COLO829 (cell line): ENCODE measurements at places on chromosomes 11 and 22.

DNA sequence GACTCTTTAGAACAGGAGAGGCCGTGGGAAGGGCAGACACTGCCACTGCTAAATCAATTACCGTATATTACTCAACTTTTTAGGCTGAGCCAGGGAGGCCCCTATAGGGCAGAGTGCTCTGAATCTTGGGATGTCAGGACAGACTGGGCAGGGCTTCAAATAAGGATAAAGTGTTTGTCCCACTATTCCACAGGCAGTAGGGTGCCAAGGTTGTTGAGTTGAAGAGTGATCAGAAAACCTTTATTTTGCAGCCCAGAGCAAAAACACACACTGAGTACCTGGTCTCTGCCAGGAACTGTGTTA is 1.6 kb upstream of the B4GAT1 start:
- no peak for DNase-seq

GRCh38 chr22:37816543-37817180 is 6.5 kb upstream of the GALR3 start:
- no peak for DNase-seq

DNA sequence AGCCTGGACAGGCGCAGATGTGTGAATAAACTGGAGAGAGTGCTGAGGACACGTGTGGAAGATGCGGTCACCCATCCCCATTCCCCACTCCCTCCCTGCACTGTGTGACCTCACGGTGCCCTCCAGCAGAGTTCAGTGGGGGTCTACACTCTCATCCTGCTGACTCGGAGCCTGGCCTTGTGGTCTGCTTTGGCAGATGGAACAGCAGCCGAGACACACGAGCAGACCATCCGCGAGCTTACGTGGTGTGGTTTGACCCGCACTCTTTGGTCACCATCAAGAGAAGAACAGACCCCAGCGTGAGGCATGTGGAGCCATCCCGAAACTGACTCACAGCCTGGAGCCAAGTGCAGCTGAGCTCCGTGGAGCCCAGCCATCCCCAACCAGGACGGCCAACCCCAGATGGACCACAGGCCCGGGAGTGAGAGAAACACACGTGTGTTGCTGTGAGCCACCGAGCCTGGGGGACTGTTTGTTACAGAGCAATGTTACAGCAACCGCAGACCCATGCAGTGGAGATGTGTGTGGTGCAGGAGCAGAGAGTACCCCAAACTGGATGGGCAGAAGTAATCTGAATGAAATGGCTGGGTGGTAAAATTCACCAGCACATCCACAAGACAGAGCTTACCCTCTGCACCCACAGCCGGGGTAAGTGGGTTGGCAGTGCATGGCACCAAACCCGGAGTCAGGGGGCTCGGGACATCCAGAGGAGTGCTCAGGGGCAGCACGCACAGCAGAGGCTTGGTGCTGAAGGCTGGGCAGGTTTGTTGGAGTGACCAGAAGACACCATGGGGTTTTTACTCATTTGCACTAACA is 90.7 kb downstream of the RTL6 start:
- DNase-seq, result no peak

DNA sequence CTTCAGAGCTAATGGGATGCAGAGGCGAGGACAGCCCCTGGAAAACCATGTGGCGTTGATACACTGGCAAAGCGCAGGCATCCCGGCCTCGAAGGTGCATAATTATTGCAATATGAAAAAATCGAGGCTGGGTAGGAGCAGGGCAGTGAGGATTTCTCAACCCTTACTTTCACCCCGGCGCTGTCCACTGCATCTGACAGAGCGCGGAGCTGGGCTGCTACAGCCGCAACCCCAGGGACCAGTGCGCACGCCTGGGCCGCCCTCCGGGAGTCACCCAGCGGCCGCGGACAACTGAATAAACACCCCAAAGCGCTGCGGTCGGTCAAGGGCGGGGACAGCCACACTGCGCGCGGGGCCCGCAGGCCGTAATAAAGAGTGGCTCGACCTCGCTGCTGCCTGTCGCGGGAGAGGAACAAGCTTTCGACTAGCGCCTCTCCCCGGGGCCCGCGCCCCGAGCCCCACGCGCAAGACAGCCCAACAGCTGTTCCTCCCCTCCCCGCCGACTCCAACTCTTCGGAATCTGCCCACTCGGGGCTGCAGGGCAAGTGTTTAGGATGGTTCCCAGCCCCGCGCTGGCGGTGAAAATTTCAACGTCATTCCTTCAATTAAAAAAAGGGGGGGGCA is 3.6 kb upstream of the WT1 start:
- DNase-seq, result no peak

- DNase-seq, result no peak
These were observed 1862.4 kb upstream of the RAG2 start for GRCh38 chr11:38460429-38460828.

DNA sequence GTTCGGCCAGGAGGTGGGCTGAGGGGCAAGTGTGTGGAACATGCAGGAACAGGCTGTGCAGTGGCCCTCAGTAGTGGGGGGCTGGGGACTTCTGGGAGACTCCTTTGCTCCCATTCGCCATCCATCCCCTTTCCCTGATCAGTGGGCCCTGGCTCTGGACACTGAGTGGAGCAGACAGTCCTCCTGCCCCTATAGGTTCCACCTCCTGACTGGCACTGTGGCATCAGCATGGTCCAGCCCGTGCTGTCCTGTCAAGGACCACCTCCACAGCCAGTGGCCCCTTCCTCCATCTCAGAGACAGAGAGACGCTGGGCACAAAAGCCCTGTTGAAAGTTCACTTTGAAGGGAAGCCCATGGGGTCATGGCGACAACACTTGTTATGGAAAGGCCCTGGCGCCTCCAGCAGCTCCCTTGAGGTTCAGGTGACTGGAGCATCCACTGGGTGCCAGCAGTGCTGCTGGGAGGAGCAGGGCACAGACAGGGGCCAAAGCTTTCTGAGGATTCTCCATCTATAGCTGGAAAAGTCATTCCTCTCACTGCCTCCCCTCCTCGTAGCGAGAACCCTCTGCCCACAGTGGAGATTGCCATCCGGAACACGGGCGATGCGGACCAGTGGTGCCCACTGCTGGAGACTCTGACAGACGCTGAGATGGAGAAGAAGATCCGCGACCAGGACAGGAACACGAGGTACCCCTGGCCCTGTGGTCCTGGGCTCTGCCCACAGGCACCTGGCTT is 5.6 kb downstream of the DERL3 start:
- no peak for DNase-seq

DNA sequence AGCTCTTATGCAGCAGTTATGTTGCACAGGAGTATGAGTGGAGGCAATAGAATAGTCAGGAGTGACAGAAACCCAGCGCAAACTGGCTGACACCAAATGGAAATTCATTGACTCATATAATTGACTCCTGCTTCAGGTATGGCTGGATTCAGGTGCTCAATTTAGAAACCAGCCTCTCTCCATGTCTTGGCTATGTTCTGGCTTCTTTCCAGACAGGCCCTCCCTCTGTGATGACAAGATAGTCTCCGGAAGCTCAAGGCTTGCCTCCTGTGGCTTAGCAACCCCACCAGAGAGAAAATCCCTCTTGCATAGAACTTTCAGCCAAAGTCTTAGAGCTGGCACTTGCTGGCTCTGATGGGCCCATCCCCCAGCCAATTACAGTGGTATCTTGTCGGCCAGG is 28.1 kb upstream of the MN1 start:
- no peak for DNase-seq

GRCh38 chr11:44634401-44635281 is 69.2 kb downstream of the CD82 start:
- DNase-seq, result peak; percentile 28

- DNase-seq, result peak; percentile 66
These were observed 952 bp downstream of the YAP1 start for GRCh38 chr11:102111011-102111786.

- peak; percentile 63 for DNase-seq
These were observed 8.4 kb downstream of the LRRC10B start for GRCh38 chr11:61516675-61517572.

GRCh38 chr22:40024201-40025061 is 29.7 kb downstream of the FAM83F start:
- DNase-seq, result peak; percentile 76

- peak; percentile 45 for DNase-seq
These were observed 284.0 kb downstream of the KIRREL3 start for GRCh38 chr11:126716456-126717083.

GRCh38 chr11:78752494-78752893 is 177.8 kb upstream of the NARS2 start:
- no peak for DNase-seq

DNA sequence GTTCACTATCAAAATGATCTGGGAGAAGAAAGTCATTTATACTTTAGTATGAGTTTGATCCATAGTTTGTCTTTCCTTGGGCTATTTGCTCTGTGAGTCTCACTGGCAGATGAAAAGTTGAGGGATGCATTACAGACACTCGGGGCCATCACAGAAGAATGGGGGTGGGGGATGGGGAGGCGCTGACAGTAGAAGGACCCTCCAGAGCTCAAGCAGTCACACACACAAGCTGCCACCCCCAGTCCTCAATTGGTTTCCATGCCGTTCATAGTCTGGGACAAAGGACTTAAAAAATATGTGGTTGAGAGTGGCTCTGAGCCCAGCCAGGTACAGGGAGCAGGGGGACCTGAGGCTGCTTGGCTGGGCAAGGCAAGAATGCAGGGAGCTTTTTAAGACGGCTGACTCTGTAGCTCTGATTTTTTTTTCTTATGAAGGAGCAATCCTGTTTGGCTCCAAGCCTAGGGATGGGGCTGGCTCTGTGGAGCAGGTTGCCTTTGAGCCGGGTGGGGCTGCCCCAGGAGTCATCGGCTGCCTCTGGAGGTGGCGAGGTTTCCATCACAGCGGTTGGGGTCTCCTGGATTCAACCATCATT is 13.3 kb upstream of the ANO1 start:
- no peak for DNase-seq

GRCh38 chr11:57436031-57436430 is 9.1 kb upstream of the SLC43A3 start:
- no peak for DNase-seq
